SIG-M5 (cell line): ENCODE measurements at places on chromosomes 11 and 22.

DNA sequence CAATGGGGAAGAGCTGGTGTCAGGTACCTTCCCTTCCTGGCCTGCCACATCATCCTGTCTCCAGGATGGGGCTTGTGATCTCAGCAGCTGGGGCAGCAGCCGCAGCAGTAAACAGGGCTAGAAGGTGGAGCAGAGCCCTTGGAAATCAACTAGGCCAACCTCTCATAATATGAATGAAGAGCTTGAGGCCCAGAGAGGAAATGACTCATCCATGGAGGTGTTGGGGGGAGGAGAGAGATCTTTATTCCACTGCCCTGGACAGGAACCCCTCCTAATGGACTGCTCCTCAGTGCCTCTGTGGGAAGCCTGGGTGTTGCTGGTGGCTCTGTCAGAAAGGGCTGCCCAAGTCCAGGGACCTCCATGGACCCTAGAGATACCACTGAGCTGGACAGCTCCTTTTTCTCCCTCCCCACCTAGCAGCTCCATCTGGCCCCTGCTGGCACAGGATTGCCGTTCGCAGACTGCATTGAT, 111.8 kb downstream of the OSBP2 start:
- no peak for DNase-seq

GRCh38 chr11:100203789-100204188, 483.3 kb upstream of the ARHGAP42 start:
- DNase-seq, result no peak

- no peak for DNase-seq
These were observed 39.0 kb upstream of the MMP20 start for GRCh38 chr11:102664001-102664752.

DNA sequence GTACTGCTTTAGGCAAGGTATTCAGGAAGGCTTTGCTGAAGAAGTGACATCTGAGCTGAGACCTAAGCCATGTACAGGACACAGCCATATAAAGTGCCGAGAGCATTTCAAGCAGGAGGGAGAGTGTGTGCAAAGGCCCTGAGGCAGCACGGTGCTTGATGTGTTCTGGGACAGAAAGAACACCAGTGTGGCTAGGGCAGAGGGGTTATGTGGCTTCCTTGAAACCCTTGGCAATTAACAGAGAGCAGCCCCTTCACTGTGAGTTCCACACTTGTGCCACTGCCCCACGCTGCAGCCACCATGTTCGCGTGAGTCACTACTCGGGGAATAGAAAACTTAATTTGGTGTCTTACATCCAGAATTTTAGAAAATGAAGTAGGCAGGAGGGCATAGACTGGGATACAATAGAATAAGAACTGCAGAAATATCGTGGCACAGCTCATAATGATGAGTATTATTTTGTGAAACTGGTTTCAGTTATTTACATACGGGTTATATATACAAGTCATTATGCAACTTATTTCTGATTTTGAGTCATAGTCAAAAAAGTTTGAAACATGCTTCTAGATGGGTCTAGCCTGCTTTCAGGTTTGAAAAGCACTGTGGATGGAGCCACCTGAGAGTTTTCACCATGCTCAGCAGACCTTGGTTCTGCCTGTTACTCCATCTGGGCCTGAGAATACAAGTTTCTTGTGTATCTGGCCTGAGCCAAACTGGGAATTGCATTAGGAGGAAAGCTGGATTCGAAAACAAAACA, 11.8 kb downstream of the IL10RA start:
- DNase-seq, result no peak

DNA sequence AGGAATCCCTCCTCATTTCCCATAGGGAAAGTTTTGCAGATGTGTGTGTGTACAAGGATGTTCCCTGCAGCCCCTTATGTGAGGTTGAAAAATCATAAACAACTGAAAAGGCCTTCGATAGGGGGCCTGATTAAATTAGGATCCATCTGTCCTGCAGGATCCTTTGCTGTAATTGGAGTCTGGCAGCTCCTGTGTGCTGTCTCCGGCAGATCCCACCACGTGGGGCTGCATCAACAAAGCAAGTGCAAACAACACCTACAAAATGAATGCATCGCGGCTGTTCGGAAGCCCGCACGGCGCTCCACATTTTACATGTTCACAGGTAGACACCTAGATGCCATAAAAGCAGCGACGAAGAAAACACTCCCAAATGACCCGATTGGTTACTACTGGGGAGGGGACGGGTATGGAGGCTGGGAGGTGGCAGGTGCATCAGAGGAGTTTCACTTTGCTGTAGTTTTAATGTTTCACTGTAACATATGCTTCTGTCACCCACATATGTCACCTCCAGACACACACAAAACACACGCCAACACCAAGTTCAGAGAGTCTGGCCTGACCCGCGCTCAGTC, 52.2 kb downstream of the NFAM1 start:
- no peak for DNase-seq

- no peak for DNase-seq
These were observed 4.2 kb downstream of the TST start for GRCh38 chr22:37014835-37015586.

GRCh38 chr22:29509815-29510214, 29.8 kb downstream of the NEFH start:
- no peak for DNase-seq

GRCh38 chr22:20243537-20244249, 24.4 kb downstream of the RTN4R start:
- peak; percentile 5 for DNase-seq

- DNase-seq, result no peak
These were observed 98.5 kb downstream of the CTTN start for GRCh38 chr11:70496591-70497535.
